ENCODE measurements at places on chromosomes 5 and 9. TPM values are rescaled to one million over a fixed set of nuclear protein-coding genes. Genes with fewer than 3 reads are reported as not detected.

The STOML2 gene
- total RNA-seq: 199 TPM

The REXO4 gene
- total RNA-seq: 13.3 TPM

The FOXD4 gene
- total RNA-seq: 0.13 TPM

The PCDHA9 gene
- total RNA-seq: under 0.01 TPM

The LOX gene
- 52.9 TPM for total RNA-seq

The GNAQ gene
- total RNA-seq: 28.6 TPM

The ASTN2 gene
- total RNA-seq: 3.0 TPM

The PPP2R2B gene
- not detected for total RNA-seq

The RUSC2 gene
- total RNA-seq: 7.8 TPM

The PCDHB10 gene
- 0.39 TPM for total RNA-seq

The RUFY1 gene
- total RNA-seq: 42.6 TPM

The TMEM215 gene
- total RNA-seq: not detected

The MIGA2 gene
- total RNA-seq: 20.2 TPM

The PCDHB3 gene
- total RNA-seq: 1.1 TPM

The POLR3G gene
- total RNA-seq: 5.9 TPM

The S1PR3 gene
- 1.2 TPM for total RNA-seq

The MEF2C gene
- 118 TPM for total RNA-seq

The LCNL1 gene
- not detected for total RNA-seq

The HNRNPH1 gene
- 464 TPM for total RNA-seq

The KIF4B gene
- 0.26 TPM for total RNA-seq

The FLT4 gene
- total RNA-seq: 236 TPM

The NIM1K gene
- total RNA-seq: not detected

The CAST gene
- 96.8 TPM for total RNA-seq

The SPINK7 gene
- total RNA-seq: not detected

The POU5F2 gene
- total RNA-seq: 0.51 TPM

The SH3RF2 gene
- total RNA-seq: not detected

The TEX48 gene
- not detected for total RNA-seq

The ADGRD2 gene
- not detected for total RNA-seq

The DBH gene
- total RNA-seq: not detected

The CDX1 gene
- total RNA-seq: not detected

The GRM6 gene
- total RNA-seq: not detected

The PCDHGB2 gene
- total RNA-seq: 0.64 TPM

The SLC6A3 gene
- not detected for total RNA-seq

The SPZ1 gene
- total RNA-seq: not detected

The INSYN2B gene
- 1.4 TPM for total RNA-seq

The FOXD1 gene
- total RNA-seq: 0.13 TPM

The IL3 gene
- total RNA-seq: not detected

The PCDHGB7 gene
- total RNA-seq: 8.2 TPM

The PHF24 gene
- total RNA-seq: under 0.01 TPM

The NDUFB6 gene
- 25.4 TPM for total RNA-seq

The DRD1 gene
- not detected for total RNA-seq

The RECK gene
- 21.7 TPM for total RNA-seq

The SLC36A2 gene
- total RNA-seq: not detected

The DMRTA1 gene
- total RNA-seq: under 0.01 TPM

The PROB1 gene
- total RNA-seq: 5.1 TPM

The FRRS1L gene
- under 0.01 TPM for total RNA-seq

The SPATA31C1 gene
- not detected for total RNA-seq

The FGF1 gene
- 0.13 TPM for total RNA-seq

The SLC23A1 gene
- total RNA-seq: not detected

The SREK1 gene
- total RNA-seq: 47.3 TPM

The CNTFR gene
- total RNA-seq: not detected

The HEMGN gene
- total RNA-seq: not detected

The PCDHGB3 gene
- total RNA-seq: 3.8 TPM

The MTRR gene
- 17.1 TPM for total RNA-seq

The LRRC19 gene
- total RNA-seq: not detected

The IFNA2 gene
- total RNA-seq: not detected

The ENTR1 gene
- total RNA-seq: 19.9 TPM

The TPRN gene
- total RNA-seq: 4.4 TPM

The SLC34A1 gene
- not detected for total RNA-seq
